Activated B cell treated with CpG ODN at 0.5 μM for 24 hours (primary cell): ENCODE measurements at places on chromosomes 11 and 22.

- H3K36me3 ChIP-seq: no peaks in the 10 kb centered on the region
- peaks cover 7% of the 10 kb centered on the region for H3K27me3 ChIP-seq
- peaks cover 7% of the 10 kb centered on the region for H3K4me1 ChIP-seq
- peak; percentile 52 for DNase-seq
- no peak overlapping the region for H3K4me3 ChIP-seq
These were observed 98.6 kb downstream of the CEP164 start for GRCh38 chr11:117426297-117426685.

- no peak for DNase-seq
- H3K27ac ChIP-seq: no peak overlapping the region
- H3K4me1 ChIP-seq: no peaks in the 10 kb centered on the region
These were observed 734.3 kb downstream of the BRD1 start for GRCh38 chr22:49093192-49093880.

GRCh38 chr11:61056981-61057380 is 45.3 kb upstream of the CD5 start:
- peaks cover 26% of the 10 kb centered on the region for H3K4me1 ChIP-seq
- no peaks in the 10 kb centered on the region for H3K27me3 ChIP-seq
- no peak for DNase-seq
- no peak overlapping the region for H3K4me3 ChIP-seq

- H3K27me3 ChIP-seq: peaks cover 4% of the 10 kb centered on the region
- H3K4me1 ChIP-seq: peaks cover 37% of the 10 kb centered on the region
- no peak overlapping the region for H3K4me3 ChIP-seq
- peak overlapping the region; percentile 56 for H3K27ac ChIP-seq
- peaks cover 8% of the 10 kb centered on the region for H3K36me3 ChIP-seq
- DNase-seq: no peak
These were observed 2.7 kb upstream of the CBX6 start for GRCh38 chr22:38874529-38875222.

- no peaks in the 10 kb centered on the region for H3K4me1 ChIP-seq
- no peak for DNase-seq
These were observed 93.6 kb downstream of the NELL1 start for GRCh38 chr11:20762980-20763379.

GRCh38 chr22:44309137-44309536 is 3.6 kb downstream of the SHISAL1 start:
- H3K27ac ChIP-seq: no peak overlapping the region
- H3K36me3 ChIP-seq: no peaks in the 10 kb centered on the region
- no peaks in the 10 kb centered on the region for H3K4me1 ChIP-seq
- H3K27me3 ChIP-seq: peaks cover 4% of the 10 kb centered on the region

GRCh38 chr22:49519117-49519737 is 308.4 kb downstream of the BRD1 start:
- H3K4me3 ChIP-seq: no peak overlapping the region
- DNase-seq: no peak
- H3K27ac ChIP-seq: no peak overlapping the region
- H3K4me1 ChIP-seq: no peaks in the 10 kb centered on the region

- no peak overlapping the region for H3K27ac ChIP-seq
- DNase-seq: no peak
- H3K36me3 ChIP-seq: no peaks in the 10 kb centered on the region
- no peak overlapping the region for H3K4me3 ChIP-seq
- H3K4me1 ChIP-seq: no peaks in the 10 kb centered on the region
- peaks cover 6% of the 10 kb centered on the region for H3K27me3 ChIP-seq
These were observed 20.5 kb upstream of the EFCAB6 start for GRCh38 chr22:43832393-43833265.

DNA sequence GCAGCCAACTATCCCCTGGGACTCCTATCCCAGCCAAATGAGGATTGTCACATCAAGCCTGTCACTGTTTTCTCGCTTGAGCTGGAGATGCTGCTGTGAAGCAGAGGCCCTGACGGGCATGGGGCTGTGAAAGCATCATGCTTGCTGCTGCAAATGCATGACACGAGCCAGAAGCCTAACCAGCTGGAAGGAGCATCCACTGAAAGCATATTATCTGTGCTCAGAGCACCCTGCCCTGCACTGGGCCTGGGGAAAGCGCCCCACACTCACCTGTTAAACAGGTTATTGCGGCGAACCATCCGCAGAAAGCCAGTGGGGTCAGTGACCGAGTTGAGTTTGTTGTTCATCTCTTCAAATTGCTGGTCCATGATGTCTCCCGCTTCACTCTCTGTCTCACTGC is 110.9 kb upstream of the PITPNB start:
- H3K27ac ChIP-seq: no peak overlapping the region
- no peaks in the 10 kb centered on the region for H3K4me1 ChIP-seq
- H3K27me3 ChIP-seq: peaks cover 10% of the 10 kb centered on the region
- H3K4me3 ChIP-seq: no peak overlapping the region

DNA sequence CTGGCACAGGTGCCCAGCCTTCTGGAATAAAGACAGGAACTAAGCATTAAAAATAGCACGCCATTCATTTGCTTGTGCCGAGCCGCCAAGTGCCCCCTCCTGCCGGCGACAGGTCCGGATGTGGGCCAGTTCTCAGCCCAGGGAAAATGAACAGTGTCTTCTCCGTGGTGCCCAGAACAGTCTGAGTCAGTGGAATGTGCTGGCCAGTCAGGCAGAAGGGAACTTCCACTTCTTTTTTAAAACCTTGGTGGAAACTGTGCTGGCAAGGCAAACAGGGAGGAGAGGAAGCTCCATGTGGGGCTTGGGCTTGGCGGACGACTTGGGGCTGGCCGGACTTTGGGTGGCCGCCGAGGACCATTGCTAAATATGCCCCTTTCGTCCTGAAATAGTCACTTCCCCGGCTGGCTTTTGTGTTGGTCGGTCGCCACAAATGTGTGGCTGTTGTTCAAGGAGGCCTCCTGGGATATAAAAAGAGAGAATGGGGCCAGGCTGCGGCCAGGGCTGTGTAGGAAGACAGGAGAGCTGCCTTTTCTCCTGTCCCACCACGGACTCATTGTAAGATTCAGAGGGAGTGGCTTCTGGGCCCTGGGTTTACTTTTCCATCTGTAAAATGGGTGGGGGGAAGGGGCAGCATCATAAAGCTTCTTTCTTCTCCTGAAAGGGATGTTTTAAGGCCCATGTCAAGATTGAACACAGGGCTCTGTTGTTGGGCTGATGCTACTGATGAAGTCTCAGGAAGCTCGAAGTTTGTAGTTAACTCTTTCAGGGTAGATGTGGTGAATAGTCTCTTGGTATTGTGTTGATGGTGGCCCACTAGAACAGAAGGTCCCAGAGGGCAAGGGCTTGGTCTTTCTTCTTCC is 101.0 kb downstream of the PTPRJ start:
- DNase-seq: no peak
- no peaks in the 10 kb centered on the region for H3K27me3 ChIP-seq
- peaks cover 9% of the 10 kb centered on the region for H3K36me3 ChIP-seq
- peaks cover 47% of the 10 kb centered on the region for H3K4me1 ChIP-seq
- no peak overlapping the region for H3K4me3 ChIP-seq

- no peaks in the 10 kb centered on the region for H3K36me3 ChIP-seq
- peaks cover 8% of the 10 kb centered on the region for H3K4me1 ChIP-seq
- H3K27me3 ChIP-seq: peaks cover 9% of the 10 kb centered on the region
- no peak overlapping the region for H3K27ac ChIP-seq
- H3K4me3 ChIP-seq: no peak overlapping the region
These were observed 135.2 kb downstream of the RRAS2 start for GRCh38 chr11:14223636-14224288.

GRCh38 chr22:45262195-45262930 is 21.7 kb upstream of the KIAA0930 start:
- peaks cover 52% of the 10 kb centered on the region for H3K4me1 ChIP-seq
- H3K27me3 ChIP-seq: no peaks in the 10 kb centered on the region

- DNase-seq: no peak
These were observed 2.6 kb upstream of the FTH1 start for GRCh38 chr11:61969838-61970662.

DNA sequence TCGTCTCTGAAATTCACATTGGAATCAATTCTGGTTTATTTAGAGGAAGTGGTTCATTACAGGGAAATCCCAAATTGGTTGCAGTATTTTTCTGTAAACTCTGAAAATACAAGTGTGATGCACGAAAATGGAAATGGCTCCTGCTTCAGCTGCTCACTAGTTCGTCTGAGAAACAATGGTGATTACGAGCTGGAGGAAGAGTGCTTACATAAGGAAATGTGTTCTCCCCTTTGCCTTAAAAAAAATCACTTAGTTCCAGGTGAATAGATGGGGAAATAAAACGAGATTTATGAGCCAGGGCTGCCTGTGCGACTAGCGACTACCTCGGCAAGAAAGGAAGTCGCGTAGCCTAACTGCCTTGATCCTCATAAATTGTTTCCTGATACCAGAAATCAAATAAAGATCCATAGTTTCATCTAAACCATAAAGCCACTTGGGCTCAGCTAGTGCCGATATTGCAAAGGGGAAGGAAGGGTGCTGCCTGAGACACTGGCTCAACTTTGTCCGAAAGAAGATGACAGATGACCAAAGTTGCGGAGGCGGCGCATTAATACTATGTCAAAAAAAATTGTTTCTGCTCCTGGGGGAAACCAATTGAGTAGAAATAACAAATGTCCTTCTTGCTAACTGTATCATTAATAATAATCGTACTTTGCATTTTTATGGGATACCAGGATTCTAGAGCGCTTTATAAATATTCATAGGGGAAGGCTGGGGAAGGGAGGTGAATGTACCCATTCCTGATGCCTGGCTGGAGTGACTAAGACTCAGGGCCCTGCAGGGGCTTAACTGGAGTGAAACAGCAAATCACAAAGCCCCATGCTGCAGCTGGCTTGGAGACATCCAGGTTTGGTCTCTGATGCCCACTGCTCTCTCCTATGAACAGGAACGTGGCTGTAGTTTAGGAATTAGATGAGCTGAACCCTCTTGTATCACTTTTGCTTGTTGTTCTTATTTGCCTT is 185.7 kb downstream of the BLID start:
- H3K27ac ChIP-seq: no peak overlapping the region
- H3K27me3 ChIP-seq: peaks cover 10% of the 10 kb centered on the region
- no peak for DNase-seq
- no peak overlapping the region for H3K4me3 ChIP-seq

DNA sequence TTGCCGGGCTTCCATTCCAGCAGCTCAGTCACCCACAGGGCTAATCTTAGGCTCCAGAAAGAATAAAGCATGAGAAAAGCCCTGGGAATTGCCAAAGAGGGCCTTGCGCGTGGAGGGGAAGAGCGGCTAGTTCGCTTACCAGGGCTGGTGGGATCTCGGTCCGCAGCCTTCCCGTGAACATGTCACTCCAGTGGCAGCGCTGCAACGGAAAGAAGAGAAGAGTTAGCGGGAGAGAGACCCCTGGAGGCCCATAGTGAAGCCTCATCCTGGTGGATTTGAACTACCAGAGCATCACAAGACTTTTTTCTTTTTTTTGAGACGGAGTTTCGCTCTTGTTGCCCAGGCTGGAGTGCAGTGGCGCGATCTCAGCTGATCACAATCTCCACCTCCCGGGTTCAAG is 18.0 kb downstream of the RANGAP1 start:
- H3K27ac ChIP-seq: no peak overlapping the region
- H3K4me3 ChIP-seq: no peak overlapping the region
- peaks cover 72% of the 10 kb centered on the region for H3K36me3 ChIP-seq

GRCh38 chr11:118957549-118957948 is 1.5 kb downstream of the UPK2 start:
- no peak overlapping the region for H3K27ac ChIP-seq
- peaks cover 3% of the 10 kb centered on the region for H3K4me1 ChIP-seq
- peaks cover 22% of the 10 kb centered on the region for H3K27me3 ChIP-seq
- no peak overlapping the region for H3K4me3 ChIP-seq

GRCh38 chr22:40524392-40525249 is 111.9 kb downstream of the MRTFA start:
- no peak overlapping the region for H3K27ac ChIP-seq
- H3K4me3 ChIP-seq: no peak overlapping the region
- DNase-seq: no peak
- peaks cover 45% of the 10 kb centered on the region for H3K4me1 ChIP-seq

GRCh38 chr22:27311698-27312550 is 489.6 kb downstream of the MN1 start:
- H3K27me3 ChIP-seq: peaks cover 2% of the 10 kb centered on the region
- no peaks in the 10 kb centered on the region for H3K4me1 ChIP-seq
- no peak for DNase-seq
- no peaks in the 10 kb centered on the region for H3K36me3 ChIP-seq

GRCh38 chr22:32700191-32700882 is 101.2 kb upstream of the TIMP3 start:
- peaks cover 4% of the 10 kb centered on the region for H3K27me3 ChIP-seq
- H3K27ac ChIP-seq: no peak overlapping the region
- no peaks in the 10 kb centered on the region for H3K4me1 ChIP-seq
- no peak for DNase-seq

GRCh38 chr22:23893945-23894709 is at the start of gene MIF:
Gene MIF (plus strand): TSS chr22:23894383. CDS start chr22:23894475, 92 bp downstream.
- DNase-seq: peak; percentile 100
- H3K4me3 ChIP-seq: peak within 1 kb of the TSS; percentile 96
- H3K27me3 ChIP-seq: no peaks in the 10 kb centered on the region
- H3K36me3 ChIP-seq: peaks cover 41% of the 10 kb centered on the region
- peaks cover 25% of the 10 kb centered on the region for H3K4me1 ChIP-seq

DNA sequence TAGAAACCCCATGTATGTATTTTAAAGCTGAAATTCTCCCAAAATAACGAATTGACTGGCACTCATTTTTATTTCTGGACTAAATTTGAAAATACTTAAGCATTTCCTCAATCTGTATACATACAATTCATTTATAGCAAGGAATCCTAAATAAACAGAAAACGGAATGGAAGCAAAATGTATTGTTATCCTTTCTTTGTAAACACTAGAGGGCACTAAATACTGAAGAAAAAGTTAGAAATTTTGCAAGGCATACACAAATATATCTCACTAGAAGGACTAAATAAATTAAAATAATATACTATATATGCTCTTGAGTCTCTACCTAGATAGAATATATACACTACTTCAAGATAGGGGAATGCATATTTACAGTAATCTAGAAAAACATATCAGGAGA is 23.1 kb upstream of the ANO5 start:
- H3K4me3 ChIP-seq: no peak overlapping the region
- no peaks in the 10 kb centered on the region for H3K27me3 ChIP-seq
- DNase-seq: no peak
- H3K4me1 ChIP-seq: no peaks in the 10 kb centered on the region

- H3K4me3 ChIP-seq: no peak overlapping the region
- peaks cover 2% of the 10 kb centered on the region for H3K27me3 ChIP-seq
- no peak overlapping the region for H3K27ac ChIP-seq
- no peaks in the 10 kb centered on the region for H3K4me1 ChIP-seq
- DNase-seq: no peak
These were observed 555.2 kb downstream of the SOX6 start for GRCh38 chr11:15801126-15801525.

- DNase-seq: no peak
- no peak overlapping the region for H3K27ac ChIP-seq
- no peaks in the 10 kb centered on the region for H3K4me1 ChIP-seq
- H3K4me3 ChIP-seq: no peak overlapping the region
These were observed 20.6 kb upstream of the MUC5B start for GRCh38 chr11:1202154-1202775.
